Vagina (tissue), 2 donors: ENCODE measurements at places on chromosomes 3 and 15.
A peak's percentile ranks its signal among the peaks of the same experiment; 100 is the strongest.

DNA sequence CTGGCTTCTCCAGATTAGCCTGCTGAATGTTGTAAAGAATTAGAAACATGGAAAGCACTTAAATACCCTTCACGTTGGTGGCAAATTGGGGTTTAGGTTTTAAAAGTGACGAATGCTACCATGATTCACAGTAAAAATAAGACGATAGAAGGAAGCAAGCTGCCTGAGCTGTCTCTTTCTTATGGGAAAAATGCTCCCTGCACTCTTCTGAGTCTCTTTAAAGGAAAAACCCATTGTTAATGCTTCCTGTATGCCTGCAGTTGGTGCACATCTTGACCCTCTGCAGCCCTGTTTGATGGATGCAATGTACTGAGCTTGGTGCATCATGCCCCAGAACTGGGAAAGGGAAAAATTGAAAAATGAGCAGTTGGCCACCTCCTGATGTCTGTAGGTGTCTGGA, 258.6 kb upstream of the RASGRP1 start:
- no peak for DNase-seq

DNA sequence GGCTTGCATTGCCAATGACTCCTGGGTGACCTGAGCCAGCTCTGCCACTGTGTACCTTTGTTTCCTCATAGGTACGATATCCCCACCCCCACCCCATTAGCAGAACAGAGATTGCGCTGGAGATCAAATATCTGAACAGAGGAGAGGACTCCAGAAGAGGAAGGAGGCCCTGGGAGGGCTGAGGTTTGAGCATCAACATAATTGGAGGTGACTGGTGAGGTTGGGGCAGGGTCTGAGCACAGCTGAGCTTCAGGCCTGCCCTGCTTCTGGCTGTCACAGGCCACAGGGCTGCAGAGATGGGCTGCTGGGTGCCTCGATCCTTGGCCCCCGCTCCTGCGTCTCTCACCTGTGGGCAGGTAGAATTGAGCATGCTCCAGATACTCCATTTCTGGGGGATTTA, 21.3 kb upstream of the CACNA2D2 start:
- DNase-seq: no peak

DNA sequence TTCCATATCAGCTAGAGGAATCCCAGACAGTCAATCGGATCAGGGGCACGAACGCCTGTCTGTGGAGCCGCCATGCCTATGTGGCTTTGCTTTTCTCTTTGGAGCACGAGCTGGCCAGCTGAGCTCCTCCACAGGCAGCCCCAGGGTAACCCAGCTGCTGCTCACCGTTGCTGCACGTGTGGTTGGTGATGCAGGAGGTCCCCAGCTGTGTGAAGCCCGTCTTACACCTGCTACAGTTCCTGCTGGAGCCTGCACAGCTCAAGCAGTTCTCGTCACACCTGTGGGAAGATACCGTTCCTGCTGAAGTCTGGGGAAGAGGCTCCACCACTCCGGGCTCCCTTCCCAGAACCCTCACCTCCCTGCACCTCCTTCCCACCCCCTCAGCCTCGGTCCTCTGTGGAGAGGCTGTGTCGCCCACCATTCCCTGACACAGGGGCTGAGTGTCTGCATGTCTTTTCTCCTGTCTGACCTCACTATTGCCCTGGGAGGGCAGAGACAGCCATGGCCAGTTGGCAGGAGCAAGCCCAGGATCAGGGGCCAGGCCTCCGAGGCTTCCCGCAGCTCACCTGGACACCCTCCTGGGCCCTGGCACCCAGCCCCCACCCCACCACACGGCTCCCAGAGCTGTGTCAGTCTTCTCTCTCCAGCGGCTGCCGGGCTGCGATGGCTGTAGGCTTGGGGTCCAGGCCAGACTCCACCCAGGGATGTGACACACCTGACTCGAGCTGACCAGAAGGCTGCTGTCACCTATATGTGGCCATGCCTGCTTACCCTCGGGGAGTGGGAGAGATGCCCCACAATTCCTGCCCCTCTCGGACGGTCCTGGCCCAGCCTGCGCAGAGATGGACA, 12.2 kb upstream of the SNRPA1 start:
- DNase-seq: peak; percentile 87

DNA sequence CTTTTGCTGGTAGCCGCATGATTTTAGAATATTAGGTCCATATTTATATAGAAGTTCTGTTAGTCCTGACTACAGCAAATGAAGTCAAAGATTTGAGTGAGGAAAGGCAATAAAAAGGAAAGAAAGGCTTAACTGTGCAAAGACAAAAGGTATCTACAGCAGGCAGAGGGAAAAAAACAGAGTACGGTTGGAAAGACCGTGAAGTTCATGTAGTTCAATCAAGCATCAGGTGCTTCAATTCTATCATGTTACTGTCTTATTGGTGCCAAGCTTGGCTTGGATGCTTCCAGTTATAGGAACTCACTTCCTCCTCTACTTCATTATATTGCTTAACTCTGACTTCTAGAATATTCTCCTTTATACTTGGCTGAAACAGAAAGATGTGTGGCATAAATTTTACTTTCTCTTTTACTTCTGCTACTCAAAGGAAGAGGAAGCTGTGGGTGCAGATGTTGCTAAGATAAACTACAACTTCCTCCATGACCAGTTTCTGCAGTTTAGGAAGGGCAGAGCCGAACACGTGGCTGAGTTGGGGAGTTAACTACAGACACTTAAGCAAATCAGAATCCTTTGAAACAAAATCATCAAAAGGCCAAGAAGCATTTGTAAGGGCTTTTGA, 72.6 kb upstream of the ZBED2 start:
- DNase-seq: no peak

DNA sequence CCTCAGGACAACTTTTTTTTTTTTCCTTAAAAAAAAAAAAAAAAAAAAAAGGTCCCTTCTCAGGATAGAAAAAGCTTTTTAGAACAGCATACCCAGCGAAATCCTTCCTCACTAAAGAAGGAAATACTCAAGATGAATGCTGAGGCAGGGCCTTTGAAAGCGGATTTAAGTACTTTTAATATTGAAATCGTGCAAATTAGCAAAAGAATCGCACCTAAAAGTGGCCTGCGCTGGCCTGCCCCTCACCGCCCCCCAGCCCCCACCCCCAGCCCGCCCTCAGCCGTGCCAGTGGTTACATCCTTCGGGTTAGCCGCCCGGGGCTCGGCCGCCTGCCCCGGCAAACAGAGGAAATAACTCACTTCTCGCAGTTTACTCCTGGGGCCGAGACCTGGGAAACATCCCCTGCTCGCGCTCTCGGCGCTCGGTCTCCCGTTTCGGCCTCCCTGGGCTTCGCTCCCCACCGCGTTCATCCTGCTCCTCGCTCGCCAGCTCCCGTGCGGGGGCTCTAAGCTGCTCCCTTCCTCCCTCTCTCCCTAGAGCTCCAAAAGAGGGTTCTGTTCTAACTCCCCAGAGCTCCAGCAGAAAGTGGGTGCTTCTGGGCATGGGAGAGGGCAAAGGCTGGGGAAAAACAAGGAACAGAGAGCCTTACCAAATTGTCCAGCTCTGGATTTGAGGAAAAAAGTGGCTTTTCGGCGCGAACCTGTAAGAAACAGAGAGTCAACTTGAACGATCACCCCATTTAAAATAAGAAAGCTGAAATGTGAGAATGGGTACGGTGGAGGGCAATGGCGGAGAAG, 5.2 kb downstream of the MEIS2 start:
- DNase-seq: no peak

- no peak for DNase-seq
These were observed 40.5 kb upstream of the SEC13 start for GRCh38 chr3:10361375-10361774.

DNA sequence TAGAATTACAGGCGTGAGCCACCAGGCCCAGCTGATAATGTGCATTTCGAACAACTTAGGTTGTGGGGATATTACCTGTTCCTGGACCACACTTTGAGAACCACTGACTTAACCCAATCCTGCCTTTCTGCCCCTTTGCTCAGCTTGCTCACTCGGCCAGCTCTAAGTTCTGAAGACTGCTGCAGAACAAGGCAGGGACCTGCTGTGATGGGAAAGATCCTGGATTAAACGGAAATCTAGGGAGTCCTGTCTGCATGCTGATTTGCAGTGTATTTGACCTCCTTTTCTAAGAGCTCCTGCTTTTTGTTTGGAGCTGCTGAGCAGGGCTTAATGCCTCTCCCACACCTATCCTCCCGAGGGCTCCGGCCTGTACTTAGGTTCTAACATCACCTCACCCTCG, 2.9 kb downstream of the LTK start:
- no peak for DNase-seq

- DNase-seq: no peak
These were observed 389.9 kb downstream of the SHQ1 start for GRCh38 chr3:72458375-72458774.

GRCh38 chr3:71585131-71585530, 1.6 kb upstream of the FOXP1 start:
- DNase-seq: no peak

DNA sequence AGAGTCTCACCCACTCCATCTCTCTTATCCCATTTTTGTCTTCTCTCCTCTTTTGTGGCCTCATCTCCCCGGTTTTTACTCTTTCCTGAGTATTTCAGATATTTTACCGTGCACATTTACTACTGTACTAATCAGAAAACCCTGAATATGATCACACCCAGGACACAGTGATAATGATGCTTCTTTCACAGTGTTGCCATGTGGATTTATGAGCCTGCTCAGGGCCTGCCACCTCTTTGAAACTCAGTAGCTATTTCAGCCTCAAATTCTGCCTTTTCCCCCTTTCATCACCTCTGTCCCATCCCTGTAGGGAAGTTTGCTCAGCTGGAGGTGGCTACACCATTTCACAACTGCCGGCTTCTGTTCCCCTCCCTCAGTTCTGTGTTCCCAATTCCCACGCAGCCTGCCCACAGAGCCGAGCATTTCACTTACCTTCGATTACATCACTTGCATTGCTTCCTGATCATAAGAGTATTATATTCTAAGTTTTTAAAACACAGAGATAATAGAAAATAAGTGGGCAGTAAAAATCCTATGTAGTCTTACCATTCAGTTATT, 33.2 kb downstream of the ARNT2 start:
- DNase-seq: no peak

- no peak for DNase-seq
These were observed 383.7 kb upstream of the PPP2R3A start for GRCh38 chr3:135581806-135582205.

DNA sequence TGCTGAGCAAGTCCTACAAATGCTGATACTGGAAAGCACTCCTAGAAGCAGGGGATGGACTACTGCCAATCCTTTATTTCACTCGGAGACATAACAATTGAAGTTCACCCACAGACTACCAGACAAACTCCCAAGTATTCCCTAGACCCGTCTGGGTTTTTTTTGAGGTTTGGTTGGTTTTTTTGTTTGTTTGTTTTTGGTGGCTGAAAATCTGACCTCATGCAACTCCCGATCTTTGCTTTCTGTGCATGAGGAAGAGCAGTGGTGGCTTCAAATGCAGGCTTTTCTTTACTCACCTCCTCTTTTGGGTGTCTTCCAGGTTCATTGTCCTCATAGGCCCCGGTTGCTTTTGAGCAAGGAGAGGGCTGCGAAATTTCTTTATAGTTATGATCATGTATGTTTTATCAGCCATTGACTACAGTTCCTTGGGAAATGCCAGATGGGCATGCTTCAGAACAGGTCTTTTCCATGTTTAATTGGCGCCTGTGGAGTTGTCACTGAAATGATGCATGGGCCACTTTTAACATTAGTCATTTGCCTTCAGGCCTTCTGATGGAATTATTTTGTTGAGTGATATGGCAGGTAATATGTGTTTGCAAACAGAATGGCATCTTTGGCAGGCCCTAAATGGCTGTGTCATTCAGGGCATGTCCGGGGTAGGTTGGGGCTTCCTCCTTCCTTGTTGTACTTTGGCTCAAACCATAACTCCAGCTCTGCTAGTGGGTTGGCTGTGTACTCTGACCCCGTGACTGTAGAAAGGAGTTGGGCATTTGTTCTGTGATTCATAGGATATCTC, 81.3 kb upstream of the ZBED2 start:
- DNase-seq: no peak

- no peak for DNase-seq
These were observed 697 bp downstream of the CHSY1 start for GRCh38 chr15:101250873-101251829.

DNA sequence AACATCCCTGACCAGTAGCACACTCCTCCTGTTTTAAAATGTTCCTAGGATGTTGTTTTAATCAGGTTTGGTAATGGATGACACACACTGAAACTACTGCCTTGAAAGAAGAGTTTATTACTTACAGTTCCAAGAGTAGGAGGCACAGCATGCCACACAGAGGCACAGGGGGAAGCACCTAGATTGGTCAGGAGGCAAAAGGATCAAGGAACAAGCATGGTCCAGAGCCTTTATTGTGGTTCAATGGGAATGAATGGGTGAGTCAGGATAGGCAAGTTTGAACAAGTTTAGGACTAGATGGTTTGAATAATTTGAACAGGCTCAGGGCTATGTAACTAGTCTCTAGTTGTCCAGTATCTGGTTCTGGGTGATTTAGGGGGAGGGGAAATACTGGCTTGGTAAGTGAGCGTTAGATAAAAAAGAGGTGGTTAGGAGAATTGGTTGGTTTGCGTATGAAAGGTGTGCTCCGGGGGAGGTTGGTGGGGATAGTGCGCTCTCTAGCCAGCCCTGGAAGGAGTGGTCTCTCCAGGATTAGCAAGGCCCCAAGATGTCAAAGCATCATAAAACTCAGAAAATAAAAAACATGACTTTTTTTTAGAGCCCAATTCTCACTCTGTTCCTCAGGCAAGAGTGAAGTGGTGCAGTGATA, 35.1 kb downstream of the TMOD3 start:
- DNase-seq: no peak

DNA sequence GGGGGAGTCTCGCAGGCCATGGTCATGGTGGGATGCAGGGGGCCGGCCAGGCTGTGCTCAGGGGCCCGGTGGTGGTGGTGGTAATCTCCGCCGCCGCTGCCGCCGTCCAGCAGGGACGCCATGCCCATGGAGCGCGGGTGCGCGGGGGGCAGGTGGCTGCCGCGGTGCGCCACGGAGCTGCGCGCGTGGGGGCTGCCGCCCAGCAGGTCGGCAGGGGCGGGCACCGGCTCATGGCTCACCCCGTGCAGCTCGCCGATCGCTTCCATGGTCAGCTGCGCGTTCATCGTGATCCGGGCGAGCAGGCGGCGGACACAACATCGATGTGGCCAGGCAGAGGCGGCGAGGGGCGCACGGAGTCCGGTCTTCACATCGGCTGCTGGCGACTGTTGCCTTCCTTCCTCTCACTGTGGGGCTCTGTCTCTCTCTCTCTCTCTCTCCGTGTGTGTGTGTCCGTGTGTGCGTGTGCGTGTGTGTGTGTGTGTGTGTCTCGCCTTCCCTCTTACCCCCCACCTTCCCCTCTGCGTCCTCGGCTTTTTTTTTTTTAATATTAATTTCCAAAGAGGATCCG, 451 bp downstream of the ONECUT1 start:
- peak; percentile 52 for DNase-seq

GRCh38 chr3:112767177-112767576, 79.5 kb downstream of the CD200R1L start:
- no peak for DNase-seq

- DNase-seq: no peak
These were observed 374.6 kb downstream of the EPHB1 start for GRCh38 chr3:135169651-135170050.

- DNase-seq: no peak
These were observed 65.8 kb downstream of the MB21D2 start for GRCh38 chr3:192851821-192852372.

DNA sequence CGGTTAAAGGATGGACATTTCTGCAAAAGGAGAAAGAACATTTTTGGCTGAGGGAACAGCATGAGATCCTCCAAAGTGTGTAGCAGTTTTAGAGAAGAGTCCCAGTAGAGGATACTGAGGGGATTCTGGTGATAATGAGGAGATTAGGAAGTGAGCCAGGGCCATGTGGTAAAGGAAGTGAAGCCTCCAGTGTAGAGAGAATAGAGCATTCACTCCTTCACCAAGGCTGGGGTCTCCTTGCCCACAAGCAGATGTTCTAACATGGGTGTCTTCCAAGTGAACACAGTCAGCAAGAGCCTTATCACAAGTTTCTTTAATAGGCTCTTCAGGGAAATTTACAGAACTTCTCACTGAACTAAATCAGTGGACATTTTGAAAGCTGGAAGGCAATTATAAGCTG, 173.7 kb downstream of the SSR3 start:
- no peak for DNase-seq
